T1000 (cell line): ENCODE measurements at places on chromosomes 3 and 15.

DNA sequence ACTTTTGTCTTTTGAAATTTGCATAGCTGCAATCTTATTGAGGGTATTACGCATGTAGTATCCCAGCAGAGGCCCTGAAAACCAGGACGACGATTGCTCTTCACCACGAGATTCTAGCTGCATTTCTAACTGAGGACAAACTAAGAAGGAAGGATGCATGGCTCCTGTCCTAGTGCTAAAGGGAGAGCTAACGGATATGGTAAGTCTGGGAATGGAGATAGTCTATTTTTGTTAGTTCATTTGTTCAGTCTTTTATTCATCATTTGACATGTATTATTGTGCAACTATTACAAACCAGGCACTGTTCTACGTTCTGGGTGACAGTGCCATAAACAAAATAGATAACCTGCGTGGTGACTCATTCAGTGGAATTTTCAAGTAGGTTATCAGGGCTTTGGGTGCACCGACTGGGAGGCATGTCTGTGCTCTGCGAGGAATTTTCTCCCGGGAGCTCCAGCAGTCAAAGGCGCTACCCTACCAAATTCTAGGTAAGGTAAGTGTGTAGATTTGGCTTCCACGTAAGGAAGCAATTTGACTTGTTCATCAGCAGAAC is 51.9 kb upstream of the ETV5 start:
- DNase-seq, result no peak

DNA sequence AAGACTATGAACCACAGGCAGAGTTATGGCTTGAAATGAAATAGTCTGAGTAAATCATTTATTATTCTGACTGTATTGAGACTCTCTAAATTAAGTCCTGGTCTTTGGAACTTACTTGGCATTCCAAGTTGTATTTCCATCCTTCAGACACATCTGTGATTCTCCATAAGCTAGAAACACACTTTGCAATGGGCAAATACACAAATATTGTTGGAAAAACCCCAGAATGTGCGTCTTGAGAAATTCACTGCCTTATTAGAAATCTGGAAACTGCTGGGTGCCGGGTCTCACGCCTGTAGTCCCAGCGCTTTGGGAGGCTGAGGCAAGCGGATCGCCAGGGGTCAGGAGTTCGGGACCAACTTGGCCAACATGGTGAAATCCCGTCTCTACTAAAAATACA is 87.8 kb downstream of the WWTR1 start:
- DNase-seq, result no peak

- DNase-seq, result no peak
These were observed 17.3 kb upstream of the HDAC11 start for GRCh38 chr3:13462822-13463221.

- DNase-seq, result no peak
These were observed 27.0 kb downstream of the NSMCE3 start for GRCh38 chr15:29242456-29243242.

DNA sequence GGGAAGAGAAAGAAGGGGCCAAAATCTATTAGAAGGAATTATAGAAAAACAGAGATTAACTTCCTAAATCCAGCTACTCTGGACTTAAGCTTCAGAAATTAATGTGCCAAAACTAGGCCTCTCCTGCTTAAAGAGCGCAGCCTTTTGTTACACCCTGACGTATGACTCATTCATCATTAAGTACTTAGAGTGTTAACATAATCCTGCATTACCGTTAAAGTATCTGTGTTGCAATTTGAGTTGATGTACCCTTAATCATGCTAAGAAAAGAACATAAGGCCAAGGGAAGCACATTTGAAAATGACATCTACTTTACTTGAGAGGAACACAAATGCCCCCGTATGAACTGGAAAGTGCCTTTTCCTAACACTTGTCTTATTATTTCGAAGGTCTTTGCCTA is 7.9 kb downstream of the HTR3D start:
- no peak for DNase-seq

DNA sequence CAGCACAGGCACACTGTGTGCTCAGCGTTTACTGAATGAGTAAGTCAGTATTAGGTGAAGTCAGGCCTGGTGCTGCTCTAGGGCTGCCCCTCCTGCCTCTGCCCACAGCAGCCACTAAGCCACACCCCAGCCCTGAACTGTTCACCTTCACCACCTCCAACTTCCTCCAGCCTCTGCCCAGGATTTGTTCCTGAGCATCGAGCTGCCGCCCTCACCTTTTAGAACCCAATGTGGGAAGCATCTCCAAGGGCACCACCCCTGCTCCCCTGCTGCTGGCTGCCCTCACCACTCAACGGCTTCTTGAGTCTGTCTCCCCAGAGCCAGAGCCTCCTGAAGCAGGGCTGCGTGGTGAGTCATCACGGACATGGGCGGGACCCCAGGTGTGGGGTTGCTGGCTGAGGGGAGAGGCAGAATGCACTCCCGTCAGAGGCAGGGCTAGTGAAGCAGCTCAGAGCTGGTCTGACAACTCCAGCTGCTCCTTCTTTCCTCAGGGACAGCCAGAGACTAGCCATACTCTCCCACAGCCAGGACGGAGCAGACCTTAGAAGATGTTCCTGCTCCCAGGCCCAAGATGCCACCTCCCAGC is 5.8 kb downstream of the HYAL2 start:
- peak; percentile 38 for DNase-seq

GRCh38 chr15:74983725-74984231 is 11.6 kb upstream of the SCAMP5 start:
- DNase-seq, result no peak

DNA sequence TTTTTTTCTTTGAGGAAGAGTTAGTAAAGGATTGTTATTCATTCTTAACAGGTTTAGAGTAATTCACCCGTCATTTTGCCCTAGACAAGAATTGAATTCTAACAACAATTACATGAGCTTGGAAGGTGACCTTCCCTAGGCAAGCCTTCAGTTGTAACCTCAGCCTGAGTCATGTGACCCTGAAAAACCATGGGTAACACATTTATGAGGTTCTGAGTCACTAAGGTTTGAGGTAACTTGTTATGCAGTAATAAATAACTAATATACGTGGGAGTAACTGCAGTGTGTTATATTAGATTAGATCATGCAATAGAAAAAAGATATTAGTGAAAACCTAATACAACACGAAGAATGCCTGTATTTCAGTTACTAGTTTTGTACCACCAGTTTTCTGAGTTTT is 237.6 kb upstream of the NDN start:
- DNase-seq, result no peak

DNA sequence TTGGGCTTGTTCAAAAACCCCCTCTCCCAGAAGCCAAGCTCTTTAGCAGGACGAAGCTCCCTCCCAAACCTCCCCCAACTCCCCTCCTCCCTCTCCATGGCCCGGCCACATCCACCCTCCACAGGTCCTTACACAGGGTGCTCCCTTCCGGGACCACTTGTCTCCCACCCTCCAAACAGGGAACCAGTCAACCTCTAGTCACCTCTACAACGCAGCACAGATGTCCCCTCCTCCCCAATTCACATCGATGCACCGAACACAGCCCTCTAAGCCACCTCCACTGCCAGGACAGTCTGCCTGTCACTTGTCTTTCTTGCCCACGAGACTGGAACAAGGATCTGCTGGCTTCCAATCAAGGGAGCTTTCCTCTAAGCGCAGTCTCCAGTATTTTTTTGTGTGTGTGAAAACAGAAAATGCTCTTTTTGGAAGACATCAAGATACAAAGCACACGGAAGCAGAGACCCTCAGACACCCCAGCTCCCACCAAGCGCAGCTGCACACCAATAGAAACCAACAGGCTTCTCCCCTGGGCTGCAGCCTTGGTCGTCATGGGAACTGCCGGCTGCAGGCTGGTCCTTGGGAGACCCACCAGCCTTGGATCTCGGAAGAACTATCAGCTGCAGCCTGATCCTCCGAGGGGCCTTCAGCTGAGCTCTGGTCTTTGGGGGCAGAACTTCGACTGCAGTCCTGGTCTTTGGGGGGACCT is 26.5 kb downstream of the IQSEC1 start:
- DNase-seq, result no peak

GRCh38 chr3:141294848-141295247 is 63.2 kb downstream of the PXYLP1 start:
- no peak for DNase-seq

DNA sequence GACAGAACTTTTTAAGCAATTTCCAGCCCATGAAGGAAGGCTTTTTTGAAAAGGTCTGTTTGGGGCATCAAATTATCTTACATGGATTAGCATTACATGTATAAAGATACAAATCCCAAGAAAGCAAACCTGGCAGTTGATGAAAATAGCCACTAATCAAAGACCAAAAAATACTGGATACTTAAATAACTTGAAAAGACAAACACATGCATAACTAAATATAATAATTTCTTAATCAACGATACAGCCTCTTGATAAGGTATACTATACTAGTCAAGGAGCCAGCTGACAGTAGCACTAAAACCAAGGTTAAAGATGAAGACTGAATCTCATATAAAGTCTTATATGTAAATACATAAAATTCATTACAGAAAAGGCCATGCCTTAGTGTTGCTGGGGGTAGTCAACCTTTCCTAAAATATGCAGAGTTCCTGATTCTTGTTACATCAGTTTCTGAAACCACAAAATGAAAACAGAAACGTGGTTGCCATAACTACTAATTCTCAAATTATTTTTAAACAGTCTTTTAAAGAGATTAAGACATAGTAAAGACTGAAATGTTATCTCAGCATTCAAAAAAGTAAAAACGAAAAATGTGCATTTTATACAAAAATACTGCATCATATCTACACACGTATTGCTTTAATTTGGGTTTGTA is 2.0 kb downstream of the ANKRD28 start:
- DNase-seq, result no peak

DNA sequence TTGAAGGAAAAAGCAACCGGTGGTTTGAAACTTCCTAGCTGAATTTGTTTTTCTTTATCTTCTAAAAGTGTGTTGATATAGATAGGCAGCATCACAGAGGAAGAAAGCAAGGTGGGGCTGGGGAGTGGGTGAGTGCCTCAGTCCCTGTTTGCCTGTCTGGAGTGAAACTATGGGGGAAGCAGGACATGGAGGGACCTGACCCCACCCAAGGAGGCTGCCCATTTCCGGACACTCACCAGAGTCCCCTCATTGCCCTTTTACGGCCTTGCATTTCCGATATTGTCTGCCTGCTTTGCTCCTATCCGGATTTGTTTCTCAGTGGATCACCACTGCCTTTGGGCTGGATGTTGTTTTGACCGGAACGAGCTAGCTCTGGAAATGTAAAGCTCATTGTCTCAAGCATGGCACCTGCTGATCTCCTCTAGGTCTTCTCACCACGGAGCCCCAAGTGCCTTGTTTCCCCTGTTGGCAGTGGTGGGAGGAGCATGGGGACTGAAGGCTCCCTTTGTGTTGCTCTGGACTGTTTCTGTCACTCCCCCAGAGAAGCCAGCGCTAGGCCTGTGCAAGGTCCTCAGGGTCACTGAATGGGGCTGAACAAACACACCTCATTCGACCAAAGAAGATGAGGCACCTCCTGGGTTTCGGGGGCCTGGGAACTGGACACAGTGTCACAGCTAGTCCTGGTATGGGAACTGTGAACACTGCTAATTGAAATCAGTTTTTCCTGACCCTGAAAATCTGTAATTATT is 7.0 kb downstream of the CLDN11 start:
- DNase-seq, result no peak

GRCh38 chr3:125591116-125591760 is 4.1 kb downstream of the OSBPL11 start:
- no peak for DNase-seq

DNA sequence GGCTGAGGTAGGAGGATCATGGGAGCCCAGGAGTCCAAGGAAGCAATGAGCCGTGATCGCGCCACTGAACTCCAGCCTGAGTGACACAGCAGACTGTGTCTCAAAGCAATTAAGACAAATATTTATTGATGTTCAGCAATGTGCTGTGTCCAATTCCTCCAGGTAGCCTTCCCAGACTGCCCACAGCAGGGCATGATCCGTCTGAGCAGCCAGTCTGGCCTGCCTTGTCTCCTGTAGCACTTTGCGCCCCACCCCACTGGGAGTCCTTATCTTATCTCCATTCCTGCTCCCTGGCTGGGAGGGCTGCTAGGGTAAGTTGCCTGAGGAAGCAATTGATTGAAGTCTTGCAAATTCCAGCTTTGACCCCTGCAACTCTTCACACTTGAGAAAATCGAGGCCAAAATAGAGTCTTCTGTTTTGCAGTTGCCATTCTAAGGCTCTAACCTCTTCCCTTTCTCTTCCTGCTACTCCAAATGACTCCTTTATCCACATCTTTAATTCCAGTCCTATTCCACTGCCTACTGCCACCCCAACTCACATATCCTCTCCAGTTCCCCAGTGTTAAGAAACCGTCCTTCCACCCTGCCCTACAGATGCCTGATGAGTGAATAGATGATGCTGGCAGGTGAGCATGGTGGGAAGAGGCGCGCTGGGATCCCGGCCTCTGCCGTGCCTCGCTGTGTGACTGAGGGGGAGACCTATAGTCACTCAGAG is 26.9 kb upstream of the LCTL start:
- DNase-seq, result no peak

GRCh38 chr15:74954515-74954914 is 2.1 kb downstream of the RPP25 start:
- DNase-seq, result no peak

DNA sequence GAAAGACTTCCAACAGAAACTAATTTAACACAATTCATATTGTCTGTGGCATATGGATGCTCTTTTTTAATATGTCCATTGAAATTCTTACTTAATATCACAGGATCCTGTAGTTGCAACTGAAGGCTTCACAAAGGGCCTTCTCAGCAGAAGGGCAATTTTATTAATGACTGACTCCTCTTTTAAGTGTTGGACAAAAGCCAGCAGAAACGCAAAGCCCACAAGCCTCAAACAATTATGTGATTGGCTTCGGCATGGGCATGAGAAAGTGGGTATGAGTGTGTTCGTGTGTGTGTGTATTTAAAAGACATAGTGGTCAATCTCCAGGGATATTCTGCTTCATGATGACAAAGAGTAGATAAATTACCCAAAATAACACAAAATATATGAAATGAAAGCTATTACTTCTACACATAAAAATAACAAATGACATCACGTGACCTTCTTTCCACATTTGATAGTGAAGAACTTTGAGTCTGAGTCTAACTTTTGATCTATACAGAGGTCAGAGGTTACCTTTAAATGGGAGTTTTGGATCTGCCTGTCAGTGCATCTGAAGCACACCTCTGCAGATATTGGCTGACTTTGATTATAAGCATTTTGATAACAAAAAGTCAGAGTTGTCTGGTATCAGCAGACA is 496.9 kb downstream of the CADM2 start:
- no peak for DNase-seq

- DNase-seq, result no peak
These were observed 13.1 kb upstream of the GUCA1C start for GRCh38 chr3:108966773-108967172.

GRCh38 chr3:149366941-149367840 is 10.3 kb downstream of the TM4SF1 start:
- DNase-seq, result peak; percentile 44
